ENCODE measurements at places on chromosomes 7 and 10.

DNA sequence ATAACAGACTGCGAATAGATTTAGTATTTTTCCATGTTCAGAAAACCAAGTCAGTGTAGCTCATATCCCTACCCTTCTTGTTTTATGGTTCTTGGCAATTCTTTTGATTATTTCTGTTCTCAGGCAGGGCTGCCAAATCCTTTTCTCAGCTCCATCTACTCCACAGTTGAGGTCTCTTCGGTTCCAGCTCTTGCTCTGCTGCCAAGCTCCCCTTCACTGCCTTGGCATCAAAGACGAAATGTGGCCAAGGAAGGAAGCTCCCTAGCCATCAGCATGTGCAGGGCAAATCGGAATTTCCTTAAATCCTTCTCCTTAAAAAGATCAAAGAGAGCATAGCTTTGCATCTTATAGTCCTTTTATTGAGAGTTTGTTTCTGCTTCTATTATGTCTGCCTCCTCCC, 116.4 kb upstream of the NOBOX start:
- no peak for DNase-seq

GRCh38 chr7:2307690-2308107, 6.5 kb downstream of the SNX8 start:
- peak; percentile 87 for DNase-seq

DNA sequence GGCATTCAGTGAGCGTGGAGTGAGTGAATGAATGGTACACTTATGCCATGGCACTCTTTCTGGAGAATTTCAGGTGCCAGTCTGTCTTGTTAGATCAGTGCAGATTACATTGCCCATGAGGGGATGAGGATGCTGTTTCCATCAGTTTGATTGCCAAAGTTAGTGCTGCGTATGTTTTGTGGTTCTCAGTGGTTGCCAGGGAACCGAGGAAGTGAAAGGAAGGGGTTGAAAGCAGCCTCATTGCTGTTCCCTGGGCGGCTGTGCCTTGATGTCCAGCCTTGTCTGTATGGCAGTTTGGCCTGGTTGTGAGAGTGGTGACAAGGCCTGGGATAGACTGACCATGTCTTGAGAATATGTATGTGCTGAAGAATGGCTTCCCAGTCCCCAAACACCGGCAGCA, 30.2 kb downstream of the WBP1L start:
- DNase-seq, result no peak

DNA sequence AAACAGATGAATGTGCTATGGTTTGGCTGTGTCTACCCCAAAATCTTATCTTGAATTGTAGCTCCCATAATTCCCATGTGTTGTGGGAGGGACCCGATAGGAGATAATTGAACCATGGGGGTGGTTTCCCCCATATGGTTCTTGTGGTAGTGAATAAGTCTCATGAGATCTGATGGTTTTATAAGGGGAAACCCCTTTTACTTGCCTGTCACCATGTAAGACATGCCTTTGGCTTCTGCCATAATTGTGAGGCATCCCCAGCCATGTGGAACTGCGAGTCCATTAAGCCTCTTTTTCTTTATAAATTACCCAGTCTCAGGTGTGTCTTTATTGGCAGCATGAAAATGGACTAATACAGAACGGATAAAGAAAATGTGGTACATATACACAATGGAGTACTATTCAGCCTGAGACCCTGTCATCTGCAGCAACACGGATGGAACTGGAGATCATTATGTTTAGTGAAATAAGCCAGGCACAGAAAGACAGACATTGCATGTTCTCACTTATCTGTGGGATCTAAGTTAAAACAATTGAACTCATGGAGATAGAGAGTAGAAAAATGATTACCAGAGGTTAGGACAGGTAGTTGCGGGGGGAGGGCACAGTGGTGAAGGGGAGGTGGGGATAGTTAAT, 587.6 kb upstream of the NRP1 start:
- no peak for DNase-seq

DNA sequence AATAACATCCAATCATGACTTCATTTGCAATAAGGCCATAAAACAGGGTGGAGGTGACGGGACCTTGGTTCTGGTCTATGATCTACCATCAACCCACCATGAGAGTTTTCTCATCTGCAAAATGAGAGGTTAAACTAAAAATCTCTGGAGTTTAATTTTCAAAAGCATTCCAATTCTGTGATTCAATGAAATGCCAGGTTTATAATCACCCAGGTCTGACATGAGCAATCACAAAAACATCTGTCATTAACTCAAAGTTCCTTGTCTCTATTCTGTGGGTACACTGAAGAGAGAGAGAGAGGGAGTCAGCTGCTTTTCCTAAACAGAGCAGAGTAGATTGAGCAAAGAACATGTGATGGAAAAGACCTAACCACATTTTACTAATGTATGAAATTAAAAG, 75.4 kb downstream of the NUDCD3 start:
- no peak for DNase-seq

DNA sequence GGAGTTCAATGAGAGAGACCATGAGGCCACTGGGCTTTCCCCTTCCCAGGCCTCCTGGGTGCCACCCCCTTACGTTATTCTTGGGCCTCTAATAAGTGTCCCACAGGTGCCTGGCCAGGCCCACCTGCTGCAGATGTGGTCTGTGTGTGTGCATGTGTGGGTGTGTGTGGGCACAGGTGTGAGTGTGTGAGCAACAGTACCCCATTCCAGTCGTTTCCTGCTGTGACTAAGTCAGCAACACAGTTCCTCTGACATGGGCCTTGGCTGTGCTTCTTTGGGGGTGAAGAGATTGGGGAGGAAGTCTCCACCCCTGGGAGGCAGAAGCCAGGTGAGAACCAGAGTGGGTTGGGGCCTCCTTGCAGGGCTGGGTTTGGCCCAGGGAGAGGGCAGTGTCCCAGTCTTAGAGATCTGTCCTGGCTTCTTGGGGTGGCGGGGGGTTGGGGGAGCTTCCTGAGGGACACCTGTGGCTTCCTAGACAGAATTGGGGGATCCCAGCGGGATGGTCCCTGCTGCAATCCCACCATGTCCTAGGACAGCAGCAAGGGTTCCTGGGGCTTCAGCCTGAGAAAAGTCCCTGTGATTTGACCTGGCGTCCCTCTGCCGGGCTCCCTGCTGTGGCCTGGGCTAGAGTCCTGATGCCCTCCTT, 4.1 kb upstream of the PILRB start:
- no peak for DNase-seq

GRCh38 chr7:69941077-69941651, 342.9 kb downstream of the AUTS2 start:
- no peak for DNase-seq

DNA sequence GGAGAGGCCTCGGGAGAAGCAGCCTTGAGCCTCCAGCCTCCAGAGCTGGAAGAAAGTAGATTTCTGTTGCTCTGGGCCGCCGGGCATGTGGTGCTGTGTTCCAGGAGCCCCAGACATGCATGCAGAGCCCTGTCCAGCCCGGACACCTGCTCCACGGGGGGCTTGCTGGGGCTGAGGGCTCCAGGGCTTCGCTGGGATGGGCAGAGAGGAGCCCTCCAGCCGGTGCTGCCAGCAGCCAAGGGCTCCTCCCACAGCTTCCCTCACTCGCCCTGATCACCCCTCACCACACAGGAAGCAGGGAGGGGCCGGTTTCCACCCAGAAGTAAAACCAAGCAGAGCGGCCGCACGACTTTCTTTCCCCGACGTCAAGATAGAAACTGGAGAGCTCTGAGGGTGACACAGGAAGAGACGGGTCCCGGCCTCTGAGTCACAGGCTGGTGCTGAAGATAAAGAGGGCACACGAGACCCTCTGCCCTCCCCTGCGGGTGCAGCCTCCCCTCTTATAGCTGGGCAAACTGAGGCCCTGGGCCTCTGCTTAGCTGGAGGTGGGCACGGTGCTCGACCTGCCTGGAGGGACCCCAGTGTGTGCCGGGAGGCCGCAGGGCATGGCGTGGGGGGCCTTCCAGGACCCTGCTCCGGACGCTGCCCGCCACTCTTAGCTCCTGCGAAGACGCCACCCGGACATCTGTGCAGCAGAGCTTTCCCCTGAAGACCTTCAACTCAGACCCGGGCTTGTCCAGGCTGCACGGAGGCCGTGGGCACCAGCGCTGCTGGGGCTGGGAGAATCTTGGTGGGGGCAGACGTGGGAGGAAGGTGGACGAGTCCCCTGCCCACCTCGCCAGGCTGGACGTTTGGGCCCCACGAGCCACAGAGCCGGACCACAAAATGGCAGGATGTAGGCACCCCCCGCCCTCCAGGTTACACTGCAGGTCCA, 31.1 kb downstream of the ADAP1 start:
- peak; percentile 88 for DNase-seq

- DNase-seq, result peak; percentile 44
Observed at GRCh38 chr7:27165089-27165995, at the start of gene HOXA9. TSS of gene HOXA9 (minus strand) at chr7:27165537. CDS start at chr7:27165457, 80 bp downstream.

DNA sequence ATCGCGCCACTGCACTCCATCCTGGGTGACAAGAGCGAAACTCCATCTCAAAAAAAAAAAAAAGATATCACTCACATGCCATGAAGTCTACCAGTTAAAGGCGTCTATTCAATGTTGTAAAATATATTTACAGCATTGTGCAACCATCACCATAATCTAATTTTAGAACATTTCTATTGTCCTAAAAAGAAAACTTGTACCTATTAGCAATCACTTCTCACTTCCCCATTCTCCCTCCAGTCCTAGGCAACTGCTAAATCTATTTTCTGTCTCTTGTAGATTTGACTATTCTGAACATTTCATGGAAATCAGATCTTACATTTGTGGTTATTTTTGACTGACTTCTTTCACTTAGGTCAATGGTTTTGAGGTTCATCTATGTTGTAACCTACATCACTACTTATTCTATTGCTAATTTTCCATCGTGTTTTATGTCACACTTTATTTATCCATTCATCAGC, 25.2 kb upstream of the OTUD1 start:
- DNase-seq, result peak; percentile 56

GRCh38 chr10:79074732-79075131, 6.0 kb downstream of the ZMIZ1 start:
- no peak for DNase-seq

DNA sequence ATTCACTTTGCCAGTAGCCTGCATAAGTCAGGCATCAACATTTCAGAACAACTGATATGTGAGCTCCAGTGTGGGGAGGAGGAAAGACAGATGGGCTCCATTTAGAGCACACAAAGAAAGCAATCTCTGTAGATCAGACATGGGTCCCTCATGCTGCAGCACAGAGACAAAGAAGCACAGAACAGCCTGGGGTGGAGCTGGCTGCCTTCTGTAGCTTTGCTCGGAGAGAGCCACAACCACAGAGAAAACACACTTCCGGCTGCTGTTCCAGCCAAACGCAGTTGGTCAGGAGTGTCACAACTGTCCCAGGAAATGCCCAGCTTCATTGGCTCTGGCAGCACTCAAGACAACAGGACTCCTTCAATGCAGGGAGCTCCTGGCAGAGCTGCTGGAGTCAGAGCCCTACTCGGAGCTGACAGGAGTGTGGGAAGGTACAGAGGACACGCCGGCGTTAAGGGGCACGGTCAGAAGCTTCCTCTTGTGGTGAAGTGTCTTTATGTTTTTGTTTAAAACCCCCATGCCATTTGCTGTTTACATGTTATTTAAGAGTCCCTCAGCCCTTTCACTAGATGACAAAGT, 494.4 kb downstream of the TCERG1L start:
- no peak for DNase-seq

GRCh38 chr10:133060881-133061280, 26.8 kb upstream of the ADGRA1 start:
- DNase-seq, result no peak

DNA sequence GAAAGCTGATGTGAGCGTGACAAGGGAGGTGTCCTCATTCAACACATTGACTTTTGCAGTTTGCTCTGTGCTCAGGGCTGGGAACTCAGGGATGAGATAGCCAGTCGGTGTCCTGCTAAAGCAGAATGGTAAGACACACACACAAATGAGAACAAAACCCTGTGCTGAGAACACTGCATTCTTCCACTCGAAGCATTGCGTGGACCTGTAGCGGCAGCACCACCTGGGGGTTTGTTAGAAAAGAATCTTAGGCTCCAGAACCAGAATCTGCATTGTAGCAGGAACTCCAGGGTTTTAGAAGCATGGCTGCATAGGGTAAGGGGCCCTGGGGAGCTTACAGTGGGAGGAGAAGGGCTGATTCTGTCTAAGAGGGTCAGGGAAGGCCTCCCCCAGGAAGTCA, 21.5 kb upstream of the OGDHL start:
- DNase-seq, result no peak

GRCh38 chr7:74226633-74227032, 16.8 kb downstream of the LAT2 start:
- no peak for DNase-seq

DNA sequence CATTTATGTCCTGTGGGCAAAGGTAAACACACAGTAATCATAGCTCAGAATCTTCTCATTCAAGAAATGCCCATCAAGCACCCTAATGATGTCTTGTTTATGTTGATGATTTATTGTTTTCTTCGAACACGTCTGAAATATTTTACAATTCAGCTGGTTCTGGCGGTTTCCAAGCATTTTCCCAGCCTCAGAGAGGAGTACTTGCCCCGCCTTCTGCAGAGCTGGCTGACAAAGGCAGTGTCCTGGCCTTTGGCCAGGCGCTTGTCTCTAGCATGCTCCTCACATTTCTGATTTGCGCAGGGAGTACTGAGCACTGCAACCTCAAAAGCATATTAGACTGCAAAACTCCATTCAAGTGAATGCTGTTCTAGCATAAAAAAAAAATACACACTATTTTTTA, 314.2 kb upstream of the GNAI1 start:
- no peak for DNase-seq

- no peak for DNase-seq
Observed at GRCh38 chr7:7764520-7765396, 46.4 kb upstream of the RPA3 start.

DNA sequence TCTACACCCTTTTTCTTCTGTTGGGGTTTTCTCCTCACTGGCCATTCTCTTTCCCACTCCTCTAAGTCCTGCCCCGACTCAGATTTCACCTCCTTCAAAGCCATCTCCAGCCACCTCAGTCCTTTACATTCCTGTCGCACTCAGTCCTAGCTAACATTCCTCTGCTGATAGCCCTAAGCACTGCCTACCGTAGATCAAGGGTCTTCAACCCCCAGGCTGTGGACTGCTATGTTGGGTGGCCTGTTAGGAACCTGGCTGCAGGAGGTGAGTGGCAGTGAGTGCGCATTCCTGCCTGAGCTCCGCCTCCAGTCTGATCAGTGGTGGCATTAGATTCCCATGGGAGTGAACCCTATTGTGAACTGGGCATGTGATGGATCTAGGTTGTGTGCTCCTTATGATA, 11.2 kb downstream of the PFKFB3 start:
- no peak for DNase-seq

GRCh38 chr10:93142534-93142933, 68.8 kb downstream of the CYP26A1 start:
- no peak for DNase-seq

GRCh38 chr10:95618101-95618500, 38.4 kb downstream of the ALDH18A1 start:
- no peak for DNase-seq

Data from B cell (primary cell).